NCI-H1105 (cell line): ENCODE measurements at places on chromosomes 5 and 9.

GRCh38 chr5:53366245-53366644, 114.2 kb upstream of the FST start:
- DNase-seq = no peak

DNA sequence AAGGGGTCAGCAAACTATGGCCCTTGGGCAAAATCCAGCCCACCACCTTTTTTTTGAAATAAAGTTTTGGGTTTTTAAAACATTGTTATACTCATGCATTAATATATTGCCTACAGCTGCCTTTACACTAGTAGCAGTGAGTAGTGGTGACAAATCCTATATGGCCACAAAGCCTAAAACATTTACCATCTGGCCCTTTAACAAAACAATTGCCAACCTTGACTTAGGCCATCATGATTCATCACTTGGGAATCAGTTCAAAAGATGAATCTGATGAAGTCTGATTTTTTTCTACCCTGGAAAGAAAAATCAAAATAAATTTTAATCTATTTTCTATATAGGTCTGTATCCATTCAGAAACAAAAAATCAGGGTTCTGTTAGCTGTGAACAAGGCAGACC, 484.9 kb downstream of the BNC2 start:
- no peak for DNase-seq

GRCh38 chr9:87672586-87672985, 53.3 kb upstream of the CTSL start:
- DNase-seq = no peak

GRCh38 chr5:142834504-142834903, 64.3 kb downstream of the ARHGAP26 start:
- DNase-seq = no peak

- no peak for DNase-seq
These were observed 12.9 kb downstream of the OTULINL start for GRCh38 chr5:14594378-14595074.

DNA sequence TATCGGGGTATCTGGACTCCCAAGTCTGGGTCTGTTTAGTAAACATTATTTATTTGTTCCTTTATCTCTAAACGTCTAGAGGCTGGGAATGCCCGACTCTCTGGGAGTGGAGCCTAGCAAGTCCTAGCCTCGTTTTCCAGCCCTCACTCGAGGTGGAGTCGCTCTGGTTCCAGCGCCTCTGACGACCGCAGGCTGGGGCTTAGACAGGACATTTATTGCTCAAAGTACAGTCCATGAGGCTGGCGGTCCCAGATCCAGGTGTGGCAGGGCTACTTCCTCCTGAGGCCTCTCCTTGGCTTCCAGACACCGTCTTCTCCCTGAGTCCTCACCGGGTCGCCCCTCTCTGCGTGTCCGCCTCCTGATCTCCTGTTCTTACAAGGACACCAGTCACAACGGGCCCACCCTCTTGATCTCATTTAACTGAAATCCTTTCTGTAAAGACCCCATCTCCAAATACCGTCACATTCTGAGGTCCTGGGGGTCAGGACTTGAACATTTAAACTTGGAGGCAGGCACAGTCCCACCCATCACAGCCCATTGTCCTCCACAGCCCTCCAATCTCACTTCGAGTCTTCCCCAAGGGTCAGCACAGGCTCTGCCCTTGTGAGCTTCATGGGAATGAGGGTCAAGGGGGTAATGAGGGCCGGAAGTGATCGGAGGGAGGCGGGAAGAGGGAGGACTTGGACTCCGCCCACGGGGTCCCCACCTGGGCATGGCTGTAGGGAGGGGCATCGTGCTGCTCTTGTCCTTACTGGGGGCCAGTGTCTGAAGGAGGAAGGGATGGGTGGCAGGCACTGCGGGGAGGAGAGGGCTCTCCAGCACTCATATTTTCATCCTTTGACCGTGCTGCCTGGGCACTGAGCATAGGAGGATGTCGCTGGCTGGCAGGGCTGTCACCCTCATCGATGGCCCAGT, 12.2 kb upstream of the CLPTM1L start:
- no peak for DNase-seq

DNA sequence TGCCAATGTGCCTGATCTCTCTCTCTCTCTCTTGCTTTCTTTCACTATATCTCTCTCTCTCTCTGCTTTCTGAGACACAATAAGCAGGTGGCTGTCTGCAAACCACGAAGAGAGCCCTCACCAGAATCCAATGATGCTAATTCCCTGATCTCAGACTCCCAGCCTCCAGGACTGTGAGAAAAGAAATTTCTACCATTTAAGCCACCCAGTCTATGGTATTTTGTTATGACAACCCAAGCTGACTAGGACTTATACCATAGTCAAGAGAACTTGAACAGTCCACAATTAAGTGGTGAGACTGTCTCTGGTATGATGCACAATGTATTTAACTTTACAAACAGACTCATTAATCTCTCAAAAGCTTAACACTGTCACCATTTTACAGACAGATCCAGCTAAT, 67.0 kb downstream of the NFIB start:
- no peak for DNase-seq

- no peak for DNase-seq
These were observed 123.6 kb downstream of the INVS start for GRCh38 chr9:100222674-100223073.
